ENCODE measurements at places on chromosomes 7 and 10. TPM values are rescaled to one million over a fixed set of nuclear protein-coding genes. Genes with fewer than 3 reads are reported as not detected.

GRCh38 chr7:128906766-128907559, 3.5 kb downstream of the KCP start:
- no peak for DNase-seq

DNA sequence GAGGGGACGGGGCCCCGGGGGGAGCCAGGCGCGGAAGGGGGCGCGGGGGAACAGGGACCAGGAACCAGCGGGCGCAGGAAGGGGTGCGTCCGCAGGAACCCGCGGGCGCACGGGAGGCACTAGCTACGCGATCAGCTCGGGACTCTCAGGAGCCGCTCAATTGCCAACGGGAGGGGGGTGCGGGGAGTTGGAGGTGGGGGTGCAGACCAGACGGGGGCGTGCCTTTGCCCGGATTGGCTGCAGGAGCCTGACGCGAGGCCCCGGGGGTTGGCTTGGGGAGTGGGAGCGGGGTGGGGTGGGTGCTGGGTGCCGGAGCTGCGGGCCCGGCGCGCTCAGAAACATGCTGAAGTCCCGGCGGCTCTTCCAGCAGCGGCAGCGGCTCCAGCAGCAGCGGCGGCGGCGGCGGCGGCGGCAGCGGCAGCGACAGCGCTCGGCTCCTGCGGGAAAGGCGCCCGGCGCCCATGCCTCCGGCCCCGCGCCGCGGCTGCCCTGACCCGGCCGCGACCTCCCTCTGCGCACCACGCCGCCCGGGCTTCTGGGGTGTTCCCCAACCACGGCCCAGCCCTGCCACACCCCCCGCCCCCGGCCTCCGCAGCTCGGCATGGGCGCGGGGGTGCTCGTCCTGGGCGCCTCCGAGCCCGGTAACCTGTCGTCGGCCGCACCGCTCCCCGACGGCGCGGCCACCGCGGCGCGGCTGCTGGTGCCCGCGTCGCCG, at the start of gene ADRB1:
Gene ADRB1, plus strand, starts transcription at position 335 of the 715 bp plus-strand sequence. Its CDS starts 267 bp downstream, at position 602.
- peak; percentile 92 for DNase-seq

- peak; percentile 89 for DNase-seq
These were observed at the start of gene GLI3 for GRCh38 chr7:42236976-42237810. Gene GLI3, minus strand, starts transcription at chr7:42237209. Its CDS starts 13,956 bp downstream, at chr7:42223253.

- no peak for DNase-seq
These were observed 41.4 kb downstream of the NRF1 start for GRCh38 chr7:129652914-129653313.

DNA sequence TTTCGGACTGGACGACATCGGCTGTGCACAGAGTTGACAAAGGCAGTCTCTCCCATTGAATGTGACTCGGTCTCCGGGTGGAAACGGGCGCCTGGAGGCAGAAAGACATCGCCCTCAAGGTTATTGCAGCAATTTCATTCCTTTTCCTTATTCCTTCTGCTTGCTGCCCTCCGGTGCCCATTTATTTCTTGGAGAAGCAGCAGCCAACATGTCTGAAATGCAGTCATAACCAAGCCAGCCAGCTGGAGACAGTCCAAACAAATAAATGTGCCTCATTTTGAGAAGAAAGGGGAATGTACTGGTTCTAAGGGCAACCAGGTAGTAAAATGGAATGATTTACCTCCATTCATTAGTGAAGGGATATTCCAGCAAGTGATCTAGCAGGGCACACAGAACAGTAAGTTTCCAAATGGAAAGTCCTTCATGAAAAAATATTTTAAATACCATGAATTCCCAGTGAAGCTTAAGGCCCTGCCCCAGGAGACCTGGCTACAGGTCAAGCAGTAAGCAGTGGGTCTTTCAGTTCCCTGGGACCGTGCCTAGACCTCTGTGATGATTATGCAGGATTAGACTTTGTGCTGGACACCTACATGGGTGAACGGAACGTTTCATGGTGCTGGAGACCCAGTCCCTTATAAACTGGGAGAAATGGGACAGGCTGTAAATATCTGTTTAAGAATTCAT, 86.6 kb downstream of the ABLIM1 start:
- no peak for DNase-seq

The PNLIPRP1 gene
- total RNA-seq = not detected

DNA sequence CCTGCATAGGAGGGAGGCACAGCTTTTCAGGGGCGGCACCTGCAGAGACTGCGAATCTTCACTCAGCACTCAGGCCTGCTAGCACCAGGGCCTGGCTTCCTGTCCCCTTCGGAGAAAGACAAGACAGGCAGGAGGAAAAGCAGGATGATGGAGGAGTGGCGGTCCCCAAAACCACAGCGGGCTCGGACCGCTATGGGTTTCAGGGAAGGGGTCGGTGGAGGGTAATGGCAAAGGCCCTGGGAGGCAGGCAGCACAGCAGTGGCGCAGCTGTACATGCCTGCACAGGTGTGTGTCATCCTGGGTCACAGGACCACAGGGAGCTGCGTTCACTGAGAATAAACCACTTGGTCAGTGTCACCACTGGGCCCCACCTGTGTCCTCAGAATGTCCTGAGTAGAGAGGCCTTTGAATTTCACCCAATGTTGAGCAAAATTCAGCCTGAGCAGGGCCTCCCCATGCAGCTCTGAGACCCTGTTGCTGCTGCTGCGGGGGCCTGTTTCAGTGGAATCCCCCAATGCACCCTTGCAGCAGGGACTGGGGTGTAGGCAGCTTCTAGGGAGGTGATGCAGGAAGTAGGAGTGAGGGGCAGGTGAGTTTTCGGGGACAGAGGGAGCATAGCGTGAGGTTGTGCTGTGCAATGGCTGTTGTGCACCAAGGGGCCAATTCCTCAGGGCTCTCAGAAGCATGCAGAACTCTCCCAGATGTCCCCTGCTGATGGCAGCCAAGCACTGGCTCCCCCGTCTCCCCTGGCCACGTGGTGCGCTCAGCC, 90.6 kb upstream of the PPP2R2D start:
- DNase-seq = peak; percentile 8

DNA sequence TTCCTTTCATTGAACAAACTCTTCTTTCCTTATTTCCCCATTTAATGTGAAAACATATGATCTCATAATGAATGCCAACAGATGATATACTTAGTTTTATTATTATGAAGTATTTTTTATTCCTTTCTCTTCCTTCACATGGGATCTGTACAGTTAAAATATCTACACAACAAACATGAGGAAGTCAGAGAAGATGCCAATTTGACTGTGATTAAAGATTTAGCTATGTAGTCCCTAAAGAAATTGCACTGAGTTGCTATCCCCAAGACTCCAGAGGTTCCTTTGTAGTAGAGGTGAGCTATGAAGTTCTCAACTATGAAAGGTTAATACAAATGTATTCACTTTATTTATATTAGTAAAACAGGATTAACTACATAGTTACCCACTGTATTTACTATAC, 60.6 kb upstream of the LRRN3 start:
- no peak for DNase-seq

The PLEKHS1 gene
- total RNA-seq = not detected

The IL6 gene
- total RNA-seq = not detected

DNA sequence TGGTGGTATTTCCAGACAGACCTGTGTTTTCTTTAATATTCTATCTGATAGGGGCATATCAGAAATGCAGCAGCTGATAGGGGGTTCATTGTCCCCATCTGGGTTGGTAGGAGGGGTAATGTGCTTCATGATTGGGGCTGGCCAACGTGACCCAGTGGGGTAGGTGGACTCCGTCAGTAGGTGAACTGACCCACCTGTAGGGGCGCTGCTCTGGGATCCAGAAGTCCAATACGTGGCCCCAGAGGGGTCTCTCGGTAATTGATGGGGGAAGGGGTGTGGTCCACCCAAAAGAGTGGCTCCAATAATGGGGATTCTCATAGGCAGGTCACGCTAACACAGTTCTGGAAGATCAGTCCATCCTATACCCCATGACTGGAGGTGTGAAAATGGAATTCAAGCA, 112.0 kb downstream of the PRLHR start:
- DNase-seq = no peak

DNA sequence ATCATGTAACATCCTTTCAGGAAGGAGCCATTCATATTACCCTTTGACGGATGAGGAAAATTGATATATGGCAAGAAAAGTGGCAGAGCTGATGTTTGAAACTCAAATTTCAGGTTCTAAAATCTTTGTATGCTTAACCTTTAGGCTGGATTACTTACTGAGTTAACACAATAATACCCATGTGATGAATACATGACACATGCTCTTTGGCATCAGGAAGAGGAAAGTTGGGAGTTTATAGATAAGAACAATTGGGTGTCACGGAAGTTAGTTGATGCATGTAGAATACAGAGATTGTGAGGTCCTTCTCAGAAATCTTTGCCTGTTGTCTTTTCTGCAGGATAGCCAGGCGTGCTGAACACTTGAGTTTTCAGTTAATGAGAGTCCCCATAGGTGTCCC, 572.1 kb upstream of the POM121L12 start:
- no peak for DNase-seq

- DNase-seq = no peak
These were observed 283.6 kb upstream of the LRRTM3 start for GRCh38 chr10:66642217-66642616.

- DNase-seq = no peak
These were observed 65.1 kb downstream of the RGS10 start for GRCh38 chr10:119477444-119477843.

DNA sequence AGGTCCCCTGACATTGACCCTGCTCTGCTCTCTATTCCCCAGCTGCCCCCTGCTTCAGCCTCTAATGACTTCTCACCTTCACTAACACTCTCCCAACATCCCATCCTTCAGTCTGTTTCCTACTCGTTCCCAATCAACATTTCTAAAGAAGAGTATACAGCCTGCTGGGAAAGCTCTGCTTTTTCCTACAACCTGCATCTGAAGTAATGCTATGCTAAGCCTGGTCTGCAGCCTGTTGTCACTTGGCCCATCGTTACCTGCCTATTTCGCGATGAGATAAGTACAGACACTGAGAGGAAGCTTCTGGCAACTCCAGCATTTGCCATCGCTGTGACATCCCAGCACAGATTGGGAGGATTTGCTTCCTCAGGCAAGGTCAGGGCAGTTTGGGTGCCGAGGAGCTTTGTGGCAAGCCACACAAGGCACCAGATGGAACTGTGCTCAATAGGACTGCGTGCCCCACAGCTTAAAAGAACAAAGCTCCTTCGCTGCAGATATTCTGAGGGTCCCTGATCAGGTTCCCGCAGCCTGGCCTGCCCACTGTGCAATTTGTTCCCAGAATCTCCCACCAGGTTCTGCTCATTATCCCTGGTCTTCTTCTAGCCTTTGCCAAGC, 51.4 kb downstream of the PKD1L1 start:
- DNase-seq = no peak

The EEF1AKMT2 gene
- 14.8 TPM for total RNA-seq

The CFAP46 gene
- 1.6 TPM for total RNA-seq

The MYL10 gene
- not detected for total RNA-seq

- no peak for DNase-seq
These were observed 97.3 kb downstream of the MYO3A start for GRCh38 chr10:26031300-26031699.

- DNase-seq = no peak
These were observed 1288.5 kb downstream of the GATA3 start for GRCh38 chr10:9342885-9343570.

The EGR2 gene
- 2.0 TPM for total RNA-seq

- no peak for DNase-seq
These were observed 153.3 kb upstream of the INSYN2A start for GRCh38 chr10:127349737-127350136.

GRCh38 chr10:19922236-19922963, 106.2 kb downstream of the PLXDC2 start:
- DNase-seq = no peak

The SHH gene
- not detected for total RNA-seq

The MUC3A gene
- 0.44 TPM for total RNA-seq

The PCLO gene
- 1.4 TPM for total RNA-seq

GRCh38 chr7:152177681-152178404, 152.4 kb downstream of the GALNT11 start:
- DNase-seq = no peak

DNA sequence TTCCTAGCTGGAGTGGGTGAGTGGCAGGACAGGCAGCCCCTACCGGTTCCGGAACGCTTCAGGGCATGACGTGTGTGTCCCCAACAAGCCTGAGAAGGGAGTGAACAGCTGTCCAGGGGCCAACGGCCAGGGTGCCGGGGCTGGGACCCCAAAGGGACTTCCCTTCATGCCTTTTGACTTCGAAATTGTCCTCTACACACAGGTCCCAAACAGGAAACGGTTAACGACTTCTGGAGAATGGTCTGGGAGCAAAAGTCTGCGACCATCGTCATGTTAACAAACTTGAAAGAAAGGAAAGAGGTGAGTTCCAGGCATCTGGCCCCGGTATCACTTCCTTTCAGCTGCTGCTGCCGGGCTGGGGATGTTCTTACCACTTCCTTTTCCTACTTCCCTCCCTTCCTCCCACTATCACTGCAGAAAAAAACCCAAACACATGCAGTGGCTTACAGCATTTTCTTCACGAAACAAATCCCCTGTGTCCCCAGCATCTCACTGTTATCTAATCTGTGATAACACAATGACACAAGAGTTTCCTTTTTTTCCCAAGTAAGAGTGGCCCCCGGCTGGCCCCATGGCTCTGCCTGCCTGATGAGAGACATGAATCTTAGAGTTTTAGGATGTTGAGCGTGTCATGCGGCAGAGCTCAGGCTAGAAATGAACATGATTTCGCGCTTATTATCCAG, 63.2 kb downstream of the MKI67 start:
- DNase-seq = no peak

GRCh38 chr10:28633750-28634149, 43.6 kb upstream of the BAMBI start:
- no peak for DNase-seq

The CPEB3 gene
- 12.5 TPM for total RNA-seq

- DNase-seq = peak; percentile 87
These were observed 45.4 kb downstream of the CHST3 start for GRCh38 chr10:72009425-72010081.

The FAM25A gene
- total RNA-seq = not detected

DNA sequence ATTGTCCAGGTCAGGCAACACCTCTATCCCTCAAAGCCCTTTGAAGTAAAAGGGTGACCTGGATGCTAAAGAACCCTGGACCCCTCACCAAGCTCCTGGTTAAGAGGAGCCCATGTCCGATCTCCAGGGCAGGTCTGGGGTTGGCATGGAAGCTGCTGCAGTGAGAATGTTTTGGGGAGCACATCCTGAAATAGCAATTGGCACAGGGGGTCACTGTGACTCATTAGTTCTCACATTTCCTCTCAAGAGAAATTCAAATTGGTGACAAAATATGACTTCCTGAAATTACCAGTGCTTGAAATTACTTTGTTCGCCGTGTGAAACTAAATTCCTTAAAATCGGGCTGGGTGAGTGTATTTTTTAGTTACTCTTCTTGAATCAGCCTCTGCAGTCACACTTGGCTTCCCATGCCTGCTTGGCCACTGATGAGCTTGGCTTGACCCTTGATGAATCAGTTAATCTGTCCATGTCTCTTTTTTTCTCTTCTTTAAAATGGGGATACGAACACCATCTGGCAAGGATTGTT, 18.8 kb upstream of the ARHGAP22 start:
- DNase-seq = no peak

DNA sequence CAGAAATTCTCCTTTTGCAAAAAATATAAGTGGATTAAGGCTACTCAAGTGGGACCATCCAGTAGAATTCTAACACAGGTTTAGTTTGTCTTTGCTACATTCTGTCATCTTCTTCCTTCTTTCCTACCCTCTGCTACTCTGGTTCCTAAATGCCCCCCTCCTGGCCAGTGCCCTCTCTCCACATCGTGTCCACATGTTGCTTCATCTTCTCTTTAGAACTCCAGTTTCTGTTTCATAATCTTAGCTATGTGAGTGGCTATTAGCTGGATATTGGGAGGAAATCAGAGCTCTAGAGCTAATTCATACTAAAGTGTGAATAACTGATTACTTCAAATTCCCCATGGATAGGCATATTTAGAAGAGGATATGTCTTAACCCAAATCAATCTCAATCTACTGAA, 528.5 kb downstream of the LRMDA start:
- DNase-seq = no peak

The RELN gene
- 0.16 TPM for total RNA-seq

Data from heart left ventricle (tissue), 16 donors.